ENCODE measurements at places on chromosomes 1 and 21.

- no peak for DNase-seq
These were observed 685.9 kb downstream of the MATN1 start for GRCh38 chr1:30037251-30038118.

DNA sequence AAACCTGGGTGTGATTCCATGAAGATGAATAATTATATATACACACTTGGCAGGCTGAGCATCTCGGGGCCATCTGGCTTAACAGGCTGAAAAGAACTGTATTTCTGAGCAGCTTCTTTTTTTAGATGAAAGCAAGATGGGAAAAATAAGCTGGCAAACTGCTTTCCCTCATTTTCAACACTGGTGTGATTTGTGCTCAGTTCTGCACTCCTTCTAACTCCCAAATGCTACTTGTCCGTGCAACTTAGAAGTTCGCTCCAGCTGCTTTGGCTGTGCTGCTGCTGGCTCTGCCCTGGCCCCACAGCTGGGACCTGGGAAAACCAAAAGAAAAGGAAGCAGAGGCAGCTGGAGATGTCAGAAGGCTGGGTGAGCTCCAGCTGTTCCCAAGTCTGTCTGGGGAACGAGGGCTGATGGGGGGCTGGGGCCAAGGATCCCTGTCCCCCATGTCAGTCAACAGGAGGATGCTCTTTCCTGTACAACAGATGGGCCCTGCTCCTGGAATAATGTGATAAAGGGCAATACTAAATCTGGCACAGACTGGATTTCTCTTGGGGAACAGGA, 44.9 kb downstream of the PAFAH2 start:
- DNase-seq, result no peak

GRCh38 chr1:13228343-13228781, 2.4 kb upstream of the PRAMEF18 start:
- peak; percentile 26 for DNase-seq

GRCh38 chr1:2416403-2416802, 4.0 kb upstream of the PEX10 start:
- DNase-seq, result peak; percentile 28

- DNase-seq, result no peak
These were observed 175.4 kb downstream of the IGSF21 start for GRCh38 chr1:18282851-18283600.

- no peak for DNase-seq
These were observed 25.3 kb downstream of the RBM11 start for GRCh38 chr21:14241297-14241696.

GRCh38 chr1:58999676-59000075, 215.8 kb upstream of the JUN start:
- DNase-seq, result no peak

- DNase-seq, result no peak
These were observed 16.6 kb downstream of the LDLRAP1 start for GRCh38 chr1:25560001-25560400.

Measured in T-helper 1 cell (primary cell).